ENCODE measurements at places on chromosomes 7 and 10. TPM values are rescaled to one million over a fixed set of nuclear protein-coding genes. Genes with fewer than 3 reads are reported as not detected.

GRCh38 chr10:51394039-51394438, 305.4 kb downstream of the CSTF2T start:
- no peak for DNase-seq

DNA sequence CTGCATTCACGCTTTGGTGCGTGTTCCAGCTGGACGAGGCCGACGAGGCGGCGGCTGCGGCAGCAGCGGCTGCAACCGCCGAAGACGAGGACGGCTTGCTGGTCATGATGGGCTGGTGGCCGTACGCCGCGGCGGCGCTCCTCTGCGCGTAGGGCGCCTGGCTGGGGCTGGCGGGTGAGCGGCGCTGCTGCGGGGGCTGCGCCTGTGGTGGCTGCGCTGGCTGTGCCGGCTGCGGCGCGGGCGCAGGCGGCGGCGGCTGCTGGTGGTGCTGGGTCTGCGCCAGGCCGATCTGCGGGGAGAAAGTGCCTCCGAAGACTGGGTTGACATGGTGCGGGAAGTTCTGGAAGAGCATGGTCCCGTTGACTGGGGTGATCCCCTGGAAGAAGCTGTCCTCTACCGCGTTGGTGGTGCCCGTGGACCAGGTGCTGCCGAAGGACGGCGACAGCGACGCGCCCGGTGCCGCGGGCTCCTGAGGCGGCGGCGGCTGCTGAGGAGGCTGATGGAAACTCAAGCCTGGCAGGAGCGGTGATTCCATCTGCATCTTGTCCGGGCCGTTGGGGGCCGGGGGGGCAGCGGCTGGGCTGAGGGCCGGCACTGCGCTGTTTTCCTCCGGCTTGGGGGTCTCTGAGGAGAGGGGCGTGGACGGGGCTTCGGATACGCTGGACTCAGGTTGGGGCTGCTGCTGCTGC, 51.1 kb downstream of the CPEB3 start:
- DNase-seq = peak; percentile 15

GRCh38 chr7:152663931-152664330, 12.0 kb downstream of the XRCC2 start:
- no peak for DNase-seq

DNA sequence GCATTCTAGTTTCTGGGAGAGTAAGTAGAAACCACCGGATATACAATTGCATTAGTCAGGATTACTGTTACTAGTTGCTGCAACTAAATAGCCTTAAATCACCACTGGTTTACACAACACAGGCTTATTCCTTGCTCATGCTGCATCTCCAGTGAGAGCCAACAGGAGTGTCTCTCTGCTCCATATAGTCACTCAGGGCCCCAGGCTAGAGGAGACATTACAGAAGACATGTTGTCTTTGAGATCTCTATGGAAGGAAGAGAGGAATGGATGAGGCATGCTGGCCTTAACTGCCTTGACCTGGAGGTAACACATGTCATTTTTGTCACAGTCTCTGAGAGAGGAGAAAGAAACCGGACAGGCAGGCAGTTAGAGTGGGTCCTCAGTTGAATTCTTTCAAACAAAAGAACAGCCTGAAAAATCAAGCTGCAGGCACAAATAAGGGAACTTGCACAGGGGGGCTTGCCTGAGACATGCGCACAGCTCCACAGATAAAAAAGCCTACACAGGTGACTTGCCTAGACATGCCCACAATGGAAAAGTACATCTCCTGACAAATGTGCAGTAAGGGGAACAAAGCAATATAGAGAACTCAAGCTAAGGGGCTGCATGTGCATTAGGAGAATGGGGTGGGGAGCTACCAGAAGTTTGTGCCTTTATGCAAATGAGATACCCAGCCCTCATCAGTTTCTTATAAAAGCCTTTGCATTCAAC, 348.0 kb downstream of the TYW1 start:
- no peak for DNase-seq

- DNase-seq = peak; percentile 39
These were observed 72.6 kb upstream of the PDLIM1 start for GRCh38 chr10:95363303-95363912.

DNA sequence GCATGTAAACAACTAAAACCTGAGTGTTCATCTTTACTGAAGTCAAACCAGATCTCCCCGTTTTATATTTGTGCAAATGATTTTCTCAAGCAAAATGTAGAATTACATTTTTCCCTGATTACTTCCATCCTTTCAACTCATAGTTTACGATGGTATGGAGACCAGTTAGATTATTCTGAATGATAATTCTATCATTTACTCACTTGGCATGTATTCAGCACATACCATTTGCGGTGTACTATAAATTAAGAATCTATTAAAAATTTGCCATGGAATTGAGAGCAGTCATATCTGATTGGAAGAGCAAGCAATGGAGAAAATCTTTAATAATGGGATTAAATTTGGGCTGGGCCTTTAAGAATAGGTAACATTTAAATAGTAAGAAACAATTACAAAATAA, 22.4 kb downstream of the DNAJC1 start:
- no peak for DNase-seq

GRCh38 chr7:19375976-19376375, 230.8 kb upstream of the FERD3L start:
- no peak for DNase-seq

DNA sequence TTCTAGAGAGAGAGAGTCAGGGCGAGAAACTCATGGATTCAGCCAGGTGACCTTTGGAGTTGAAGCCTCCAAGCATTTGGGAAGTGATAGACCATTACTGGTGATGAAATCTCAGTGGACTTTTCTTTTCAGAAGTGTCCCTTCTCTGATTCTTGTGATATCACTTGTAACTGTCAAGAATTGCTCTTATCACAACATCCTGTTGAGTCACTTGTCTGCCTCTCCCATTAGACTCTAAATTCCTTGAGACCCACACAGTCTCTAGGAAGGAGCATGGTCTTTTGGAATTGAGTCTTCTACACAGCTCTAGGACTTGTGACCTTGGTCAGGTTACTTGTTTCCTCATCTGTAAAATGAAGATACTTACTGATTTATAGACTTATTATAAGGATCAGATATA, 81.0 kb downstream of the CFAP58 start:
- DNase-seq = no peak

- DNase-seq = no peak
These were observed 29.6 kb upstream of the TMEM213 start for GRCh38 chr7:138768241-138768640.

DNA sequence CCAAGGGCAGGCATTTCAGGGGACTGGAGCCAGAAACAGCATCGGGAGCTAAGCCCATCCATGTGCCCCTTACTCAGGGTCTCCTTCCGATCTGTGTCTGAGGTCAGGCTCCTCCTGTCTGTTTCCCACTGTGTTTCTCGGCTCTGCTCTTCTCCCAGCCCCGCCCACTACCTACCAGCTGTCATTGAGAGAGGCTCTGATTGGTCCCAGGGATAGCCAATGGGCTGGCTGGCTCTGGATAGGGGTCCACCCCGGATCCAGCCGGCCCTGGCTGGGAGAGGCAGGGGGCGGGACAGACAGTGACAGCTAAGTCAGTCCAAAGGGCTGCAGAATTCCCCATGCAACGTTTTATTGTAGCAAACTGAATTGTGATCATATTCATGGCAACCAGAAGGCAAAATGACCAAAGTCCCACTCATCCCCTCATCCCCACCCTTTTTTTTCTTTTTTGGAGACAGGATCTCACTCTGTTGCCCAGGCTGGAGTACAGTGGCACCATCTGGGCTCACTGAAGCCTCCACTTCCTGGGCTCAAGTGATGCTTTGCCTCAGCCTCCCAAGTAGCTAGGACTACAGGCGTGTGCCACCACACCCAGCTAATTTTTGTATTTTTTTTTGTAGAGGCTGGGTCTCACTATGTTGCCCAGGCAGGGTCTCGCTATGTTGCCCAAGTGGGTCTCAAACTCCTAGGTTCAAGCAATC, 76.3 kb downstream of the CLIP2 start:
- DNase-seq = no peak

GRCh38 chr7:44981035-44981706, 2.4 kb upstream of the MYO1G start:
- DNase-seq = no peak

DNA sequence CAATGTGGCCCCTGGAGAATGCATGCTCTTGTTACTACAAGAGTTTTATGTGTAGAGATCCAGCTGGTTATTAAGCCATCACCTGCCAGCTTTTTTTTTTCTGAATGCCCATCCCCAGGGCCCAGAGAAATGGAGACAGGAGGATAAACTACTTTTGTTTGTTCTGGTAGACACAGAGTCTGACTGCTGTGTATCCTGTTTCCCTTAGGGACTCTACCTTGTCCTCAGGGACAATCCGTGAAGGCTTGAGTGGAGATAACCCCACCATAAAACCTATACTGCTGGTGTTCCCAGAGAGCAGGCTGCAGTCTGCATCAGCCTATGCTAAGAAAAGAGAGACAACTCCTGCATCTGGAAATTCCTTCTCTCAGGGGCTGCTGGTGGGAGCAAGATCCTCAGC, at the start of gene OR2A5:
OR2A5 (plus strand) TSS at position 301 of the 400 bp plus-strand sequence. CDS start 1,454 bp downstream, outside the sequence.
- DNase-seq = no peak

Gene ZNF467
- polyA plus RNA-seq = 28.8 TPM

Gene HOXA5
- polyA plus RNA-seq = 77.9 TPM

Gene ANKRD1
- 0.83 TPM for polyA plus RNA-seq

Gene TAS2R5
- polyA plus RNA-seq = 4.0 TPM

Gene GJC3
- 1.1 TPM for polyA plus RNA-seq

Gene GNAT3
- polyA plus RNA-seq = not detected

Gene PPP1R17
- polyA plus RNA-seq = not detected

Data from left renal pelvis (tissue), 4 donors.